ENCODE measurements at places on chromosomes 2 and 18.

DNA sequence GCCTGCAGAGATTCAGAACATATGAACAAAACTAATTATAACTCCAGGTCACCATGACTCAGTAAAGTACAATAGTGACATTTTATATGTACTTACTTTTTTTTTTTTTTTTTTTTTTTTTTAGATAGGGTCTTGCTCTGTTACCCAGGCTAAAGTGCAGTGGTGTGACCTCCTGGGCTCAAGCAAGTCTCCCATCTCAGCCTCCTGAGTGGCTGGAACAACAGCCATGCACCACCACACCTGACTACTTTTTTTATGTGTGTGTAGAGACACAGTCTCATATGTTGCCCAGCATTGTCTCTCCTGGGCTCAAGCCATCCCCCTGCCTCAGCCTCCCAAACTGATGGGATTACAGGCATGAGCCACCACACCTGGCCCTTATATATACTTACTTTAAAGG is 130.7 kb upstream of the B3GNT2 start:
- no peak for DNase-seq

- no peak for DNase-seq
Observed at GRCh38 chr2:109637749-109638570, 23.8 kb downstream of the SOWAHC start.

DNA sequence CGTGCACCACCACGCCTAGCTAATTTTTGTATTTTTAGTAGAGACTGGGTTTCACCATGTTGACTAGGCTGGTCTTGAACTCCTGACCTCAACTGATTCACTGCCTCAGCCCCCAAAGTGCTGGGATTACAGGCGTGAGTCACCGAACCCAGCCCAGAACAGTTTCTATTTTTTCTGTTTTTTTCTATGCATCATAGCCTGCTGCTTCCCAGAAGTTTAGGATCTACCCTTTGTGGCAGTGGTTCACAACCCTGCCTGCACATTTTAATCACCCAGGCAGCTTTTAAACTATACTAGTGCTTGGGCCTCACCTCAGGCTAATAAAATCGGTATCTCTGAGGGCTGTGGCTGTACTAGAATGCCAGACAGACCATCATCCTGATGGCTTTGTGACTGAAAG is 39.7 kb upstream of the SOCS6 start:
- no peak for DNase-seq

DNA sequence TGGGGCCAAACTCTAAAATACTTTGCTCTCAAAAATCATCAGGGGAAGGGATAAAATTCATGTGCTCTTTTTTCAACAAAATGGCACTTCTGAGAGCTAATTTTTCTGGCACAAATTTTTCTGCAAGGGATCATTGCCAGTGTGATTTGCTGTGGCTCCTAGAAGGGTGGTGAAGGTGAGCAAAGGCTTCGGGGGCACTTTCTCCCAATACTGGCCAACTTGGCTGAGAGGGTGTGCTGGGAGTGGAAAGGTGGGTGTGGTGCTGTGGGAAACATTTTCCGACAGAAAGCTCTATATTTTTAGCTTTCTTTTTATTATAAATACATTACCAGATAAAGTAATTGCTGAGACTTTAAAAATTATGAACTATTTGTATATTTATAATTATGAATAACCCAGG is 419 bp downstream of the SMYD1 start:
- DNase-seq: no peak

- no peak for DNase-seq
Observed at GRCh38 chr18:36449451-36449850, 151.9 kb downstream of the FHOD3 start.

DNA sequence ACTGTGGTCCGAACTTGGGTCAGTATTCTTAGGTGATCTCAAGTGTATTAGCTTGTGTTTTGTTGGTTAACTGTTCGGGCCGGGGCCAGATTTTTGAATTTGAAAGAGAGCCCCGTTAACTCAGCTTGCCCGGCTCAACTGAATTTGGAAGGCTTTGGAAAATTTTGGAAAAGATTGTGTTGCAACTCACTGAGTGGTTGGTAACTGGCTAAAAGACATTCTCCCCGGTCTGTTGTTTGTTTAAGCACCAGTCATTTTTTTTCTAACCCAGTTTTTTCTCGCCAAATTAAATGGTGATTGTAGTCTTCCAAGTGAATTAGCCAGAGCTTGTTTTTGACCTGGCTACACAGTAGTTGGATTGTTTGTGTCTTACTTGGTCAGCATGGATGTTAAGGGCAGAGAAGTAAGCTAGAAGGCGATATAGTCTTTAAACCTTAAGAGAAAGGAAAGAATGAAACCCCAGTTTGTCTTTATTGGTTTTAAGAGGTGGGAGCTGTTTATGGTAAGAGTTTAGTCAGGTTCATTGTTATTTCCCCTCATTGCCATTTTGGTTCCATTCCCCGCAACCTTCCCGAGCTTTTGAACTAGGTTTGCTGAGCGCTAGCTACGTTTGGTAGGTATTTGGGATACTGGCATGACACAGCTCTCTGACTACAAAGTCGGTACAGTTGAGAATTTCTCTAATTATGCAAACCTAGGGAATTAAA is 2.4 kb downstream of the MAP4K4 start:
- DNase-seq: no peak

- DNase-seq: no peak
Observed at GRCh38 chr2:28828382-28828781, 17.7 kb downstream of the SPDYA start.

GRCh38 chr2:144325086-144325485 is 194.8 kb downstream of the ZEB2 start:
- DNase-seq: no peak

GRCh38 chr2:208426412-208427045 is 19.9 kb downstream of the PTH2R start:
- no peak for DNase-seq

DNA sequence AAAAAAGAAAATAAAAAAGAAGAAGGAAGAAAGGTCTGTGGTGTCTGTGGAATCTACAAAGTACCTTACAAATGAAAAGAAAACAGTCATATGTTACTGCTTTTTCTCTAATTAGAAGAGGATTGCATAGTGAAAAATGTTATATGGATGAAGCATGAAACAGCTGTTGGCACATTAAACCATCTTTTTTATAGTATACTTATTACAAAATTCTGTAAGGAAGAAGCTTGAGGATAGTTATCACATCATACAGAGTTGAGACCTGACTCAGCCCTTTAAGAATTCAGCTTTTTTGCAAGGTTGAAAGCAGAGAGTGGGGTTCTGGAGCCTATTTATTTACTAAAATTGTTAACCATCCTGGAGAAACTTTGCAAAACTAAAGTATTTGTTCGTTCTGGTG is 222.7 kb downstream of the PHLPP1 start:
- no peak for DNase-seq

GRCh38 chr18:78123926-78124797 is 855.5 kb upstream of the SALL3 start:
- DNase-seq: no peak

DNA sequence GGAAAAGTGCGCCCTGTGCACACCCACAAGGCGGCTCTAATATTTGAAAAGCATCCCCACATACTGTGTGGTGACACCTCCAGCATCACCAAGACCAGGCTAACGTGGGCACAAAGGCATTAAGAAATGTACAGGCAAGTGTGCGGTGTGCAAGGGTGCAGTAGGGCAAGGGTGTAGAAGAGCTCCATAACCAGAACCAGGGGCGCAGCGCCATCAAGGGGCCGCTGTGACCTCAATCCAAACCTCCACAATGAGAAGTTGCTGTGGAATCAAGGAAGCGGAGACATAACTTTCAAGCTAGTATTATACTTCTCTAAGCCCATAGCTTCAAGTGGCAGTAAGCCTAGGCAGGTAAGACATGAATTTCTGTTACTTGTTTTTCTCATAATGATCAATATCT is 13.0 kb downstream of the L3MBTL4 start:
- DNase-seq: no peak

- DNase-seq: no peak
Observed at GRCh38 chr2:217657252-217657651, 345.5 kb downstream of the TNS1 start.

Data from breast epithelium (tissue), 4 donors.